ENCODE measurements at places on chromosomes 6 and 20.

- no peak for DNase-seq
Observed at GRCh38 chr20:25103526-25103925, 21.6 kb upstream of the VSX1 start.

GRCh38 chr20:13814672-13815071 is 29.8 kb downstream of the NDUFAF5 start:
- DNase-seq: no peak

- DNase-seq: no peak
Observed at GRCh38 chr6:33858804-33859505, 55.2 kb upstream of the MLN start.

DNA sequence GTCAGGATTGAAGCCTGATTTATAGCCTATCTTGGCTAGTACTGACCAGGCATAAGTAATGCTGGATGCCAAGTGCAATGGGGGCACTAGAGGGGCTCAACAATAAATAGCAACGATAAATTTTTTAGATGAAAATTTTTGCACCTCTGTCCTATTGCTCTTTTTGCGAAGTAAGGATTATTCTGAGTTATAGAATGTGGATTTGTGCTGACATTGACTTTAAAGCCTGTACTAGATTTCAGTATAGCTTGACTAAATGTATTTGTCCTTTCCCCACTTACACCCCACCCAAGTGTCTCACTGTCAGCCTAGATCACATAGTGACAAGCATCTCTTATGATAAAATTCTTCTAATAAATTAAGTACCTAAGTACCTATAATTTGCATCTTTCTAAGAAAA is 757.0 kb downstream of the GRIK2 start:
- no peak for DNase-seq

- no peak for DNase-seq
Observed at GRCh38 chr6:132161283-132161682, 210.1 kb upstream of the CCN2 start.

GRCh38 chr6:157316871-157317814 is 6.2 kb downstream of the TMEM242 start:
- DNase-seq: peak; percentile 39

GRCh38 chr6:139567095-139567494 is 192.6 kb upstream of the CITED2 start:
- no peak for DNase-seq

DNA sequence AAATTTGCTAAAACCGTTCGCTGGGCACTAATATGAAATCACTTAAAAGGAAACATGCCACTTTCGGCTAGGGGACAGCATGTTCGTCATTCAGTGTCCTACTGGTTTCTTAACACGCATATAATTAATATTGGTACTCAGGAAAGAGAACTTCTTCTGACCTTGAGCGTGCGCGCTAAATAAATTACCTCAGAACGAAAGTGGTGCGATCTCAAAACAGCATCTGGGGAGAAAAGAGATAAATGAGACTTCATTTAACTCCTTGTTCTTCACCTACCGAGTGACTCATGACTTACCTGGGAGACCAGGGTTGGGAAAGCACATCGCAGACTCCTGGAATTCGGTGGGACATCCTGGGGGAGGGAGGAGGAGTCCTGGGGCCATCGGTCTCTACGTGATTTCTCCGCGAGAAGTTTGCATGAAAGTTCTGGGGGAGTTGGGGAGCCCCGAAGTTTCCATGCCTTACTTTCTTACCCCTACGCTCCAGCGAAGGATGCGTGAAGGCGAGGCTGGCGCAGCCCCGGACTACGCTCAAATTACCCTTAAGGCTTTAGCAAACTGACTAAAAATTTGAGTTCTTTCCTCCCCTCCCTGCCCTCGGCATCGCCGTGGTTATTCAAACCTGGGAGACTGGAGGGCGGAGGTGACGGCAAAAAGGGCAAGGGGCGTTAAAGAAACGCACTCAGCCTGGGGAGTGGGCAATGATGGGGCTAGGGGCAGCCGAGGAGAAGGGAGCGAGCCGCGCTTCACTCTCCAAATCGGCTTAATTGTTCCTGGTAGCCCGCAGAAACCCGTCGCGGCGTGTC is 1.1 kb upstream of the BEND6 start:
- DNase-seq: peak; percentile 55

DNA sequence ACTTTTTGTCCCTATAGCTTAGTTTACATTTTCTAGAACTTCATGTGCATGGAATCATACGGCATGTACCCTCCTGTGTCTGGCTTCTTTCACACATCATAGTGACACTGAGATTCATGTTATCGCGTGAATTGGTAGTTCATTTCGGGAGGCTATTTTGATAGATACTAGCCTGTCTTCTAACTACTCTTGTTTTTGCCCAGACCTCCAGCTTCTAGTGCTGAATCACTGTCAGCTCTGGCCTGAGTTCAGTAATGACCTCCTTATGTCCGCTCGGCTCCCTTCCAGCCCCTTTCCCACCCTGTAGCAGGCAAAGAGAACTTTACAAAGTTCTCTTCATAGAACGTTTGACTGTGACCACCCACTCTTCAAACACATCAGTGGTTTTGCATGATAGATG is 14.1 kb downstream of the MYBL2 start:
- DNase-seq: no peak

DNA sequence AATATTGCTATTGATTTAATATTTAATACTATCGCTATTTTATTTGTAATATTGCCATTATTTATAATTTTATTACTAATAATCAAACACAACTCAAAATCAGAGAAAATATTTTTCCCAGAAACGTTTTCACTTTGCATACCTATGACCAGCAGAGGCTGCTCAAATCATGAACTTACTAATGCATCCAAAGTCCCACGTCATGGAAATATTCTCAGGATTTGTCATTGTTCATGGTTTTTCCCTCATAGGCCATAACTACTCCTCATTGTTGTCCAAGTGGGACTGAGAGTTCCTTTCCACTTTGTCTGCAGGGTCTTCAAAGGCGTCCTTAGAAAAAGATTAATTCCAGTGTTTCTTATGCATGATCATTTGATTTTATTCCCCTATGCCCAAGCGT is 344.8 kb downstream of the THBS2 start:
- no peak for DNase-seq

GRCh38 chr20:33359399-33360261 is 41.7 kb downstream of the CDK5RAP1 start:
- no peak for DNase-seq

GRCh38 chr6:3309391-3310050 is 50.8 kb downstream of the PSMG4 start:
- DNase-seq: no peak

GRCh38 chr6:166758136-166758704 is 131.2 kb upstream of the RPS6KA2 start:
- no peak for DNase-seq

GRCh38 chr20:37737826-37738420 is 44.1 kb downstream of the CTNNBL1 start:
- no peak for DNase-seq

- no peak for DNase-seq
Observed at GRCh38 chr6:41692080-41692675, 43.2 kb downstream of the TFEB start.

- DNase-seq: no peak
Observed at GRCh38 chr6:133435065-133435728, 194.0 kb downstream of the EYA4 start.

GRCh38 chr6:28696682-28697081 is 171.0 kb downstream of the GPX5 start:
- DNase-seq: no peak

GRCh38 chr6:92114091-92114675 is 1305.2 kb downstream of the EPHA7 start:
- no peak for DNase-seq

DNA sequence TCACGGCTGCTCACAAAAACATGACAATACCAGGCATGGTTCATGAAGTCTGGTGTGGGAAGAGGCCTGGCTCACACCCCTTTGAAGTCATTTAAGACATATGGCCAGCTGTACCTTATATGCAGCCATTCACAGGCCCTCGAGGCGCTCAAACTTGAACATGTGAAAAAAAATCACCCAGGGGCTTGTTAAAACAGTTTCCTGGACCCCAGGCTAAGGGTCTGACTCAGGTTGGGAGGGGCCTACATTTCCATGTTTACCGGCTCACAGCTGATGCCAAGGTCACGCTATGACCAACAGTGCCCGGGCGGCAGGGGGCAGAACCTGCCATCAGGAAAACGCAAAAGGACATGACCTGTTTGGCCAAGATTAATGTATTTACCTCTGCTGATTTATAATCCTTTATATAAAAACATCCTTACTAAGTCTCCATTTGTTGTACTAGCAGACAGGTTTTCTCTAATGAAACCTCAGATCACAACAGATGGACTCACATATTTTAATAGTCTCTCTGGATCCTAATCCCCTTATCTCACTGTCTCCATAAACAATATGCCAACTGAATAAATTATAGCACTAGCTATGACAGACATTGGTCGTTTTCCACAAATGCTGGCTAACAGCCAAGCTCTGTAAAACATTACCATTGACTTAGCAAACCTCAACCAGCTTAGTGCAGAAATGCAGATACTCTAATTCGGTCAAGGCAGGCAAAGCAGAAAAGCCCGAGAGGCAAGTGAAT is 19.9 kb downstream of the EZR start:
- DNase-seq: no peak

DNA sequence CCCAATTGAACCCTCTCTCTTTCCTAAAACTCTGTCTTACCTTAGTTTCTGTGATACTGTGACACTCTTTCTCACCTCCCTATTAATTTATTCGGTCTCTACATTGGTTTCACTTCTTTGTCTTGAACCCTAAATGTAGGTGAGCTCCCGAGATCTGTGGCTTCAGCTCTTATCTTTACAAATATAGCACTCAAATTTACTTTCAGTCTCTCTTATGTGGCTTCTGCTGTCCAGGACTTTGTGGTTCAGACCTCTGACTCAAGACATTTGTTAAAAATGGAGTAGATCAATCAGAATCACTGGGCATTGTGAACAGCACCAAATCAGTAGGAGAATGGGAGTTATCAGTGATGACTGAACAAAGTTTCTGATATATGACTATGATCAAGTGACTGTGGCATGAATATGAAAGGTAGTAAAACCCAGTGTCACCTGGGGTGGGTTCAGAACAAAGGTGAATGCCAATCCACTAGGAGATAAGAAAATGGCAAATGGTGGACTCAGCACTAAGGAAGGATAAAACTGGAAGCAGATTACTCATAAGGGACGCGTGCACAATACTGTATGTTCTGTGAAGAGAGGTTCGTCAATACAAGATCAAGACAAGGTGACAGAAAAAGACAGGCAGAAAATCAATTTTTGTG is 27.2 kb downstream of the IL17F start:
- DNase-seq: no peak

DNA sequence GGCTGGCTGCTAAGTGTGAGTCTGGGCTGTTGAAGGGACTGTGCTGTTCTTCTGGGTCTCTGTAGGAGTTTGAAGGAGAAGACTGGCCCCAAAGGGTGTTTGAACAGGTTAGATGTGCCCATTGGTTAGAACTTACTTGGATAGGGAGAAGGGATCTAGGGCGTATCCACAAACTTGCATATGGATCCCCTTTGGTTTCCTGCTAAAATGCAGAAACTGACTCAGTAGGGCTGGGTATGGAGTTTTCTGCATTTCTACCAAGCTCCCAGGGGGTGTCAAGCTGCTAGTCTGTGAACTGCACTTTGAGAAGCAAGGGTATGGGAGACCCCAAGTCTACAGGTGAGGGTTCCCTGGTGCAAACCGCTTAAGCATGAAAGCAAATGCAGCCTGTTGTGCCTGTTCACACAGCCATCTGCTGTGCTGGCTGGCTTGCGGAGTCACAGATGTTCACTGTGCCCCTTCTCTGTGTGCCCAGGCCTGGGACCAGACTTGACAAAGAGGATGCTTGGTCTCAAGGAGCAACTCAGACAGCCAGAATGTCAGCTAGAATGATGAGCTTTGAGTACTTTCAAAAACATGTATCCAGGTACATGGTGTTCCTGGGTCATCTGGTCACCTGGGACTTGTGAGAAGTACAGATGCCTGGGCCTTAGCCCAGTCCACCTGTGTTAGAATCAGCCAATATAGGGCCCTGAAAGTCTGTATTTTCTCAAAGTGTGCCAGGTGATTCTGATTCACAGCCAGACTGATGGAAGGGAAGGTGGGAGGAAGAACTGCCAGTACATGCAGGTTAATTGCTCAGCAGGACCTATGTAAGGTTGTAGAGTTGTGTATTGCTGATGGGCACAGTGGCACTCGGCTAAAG is 7.4 kb downstream of the PPP1R16B start:
- DNase-seq: no peak

DNA sequence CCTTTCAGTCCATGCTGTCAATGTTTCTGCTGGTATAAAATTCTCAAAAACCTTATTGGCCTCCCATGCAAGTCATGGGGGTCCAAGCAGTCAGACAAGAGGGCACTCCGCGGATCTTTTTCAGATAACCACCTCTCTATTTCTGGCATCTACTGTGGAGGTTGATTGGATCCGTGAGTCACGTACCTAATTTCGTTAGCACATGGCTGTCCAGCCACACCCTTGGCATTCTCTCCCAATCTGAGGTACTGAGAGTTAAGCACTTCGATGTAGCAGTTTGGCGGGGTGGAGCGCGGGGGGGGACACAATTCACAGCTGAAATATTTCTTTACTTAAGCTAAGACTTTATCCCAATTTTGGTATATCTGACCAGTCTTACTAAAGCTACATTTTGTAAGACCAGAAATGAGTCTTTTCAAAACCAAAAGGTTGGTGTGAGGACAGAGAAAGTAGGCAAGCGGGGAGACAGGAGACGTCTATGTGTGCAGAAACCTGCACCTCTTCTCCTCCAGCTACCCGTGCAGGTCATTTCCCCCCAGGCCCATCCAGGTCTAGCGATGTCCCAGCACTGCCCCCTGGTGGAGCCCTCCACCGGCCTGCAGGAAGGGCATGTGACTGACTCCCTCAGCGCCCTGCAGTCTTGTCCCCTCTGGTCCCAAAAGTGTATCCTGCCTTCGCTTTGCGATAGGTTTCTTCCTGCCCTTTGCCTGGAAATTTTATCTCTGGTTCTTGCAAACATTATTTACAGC is 113.1 kb downstream of the ADAT2 start:
- peak; percentile 52 for DNase-seq

DNA sequence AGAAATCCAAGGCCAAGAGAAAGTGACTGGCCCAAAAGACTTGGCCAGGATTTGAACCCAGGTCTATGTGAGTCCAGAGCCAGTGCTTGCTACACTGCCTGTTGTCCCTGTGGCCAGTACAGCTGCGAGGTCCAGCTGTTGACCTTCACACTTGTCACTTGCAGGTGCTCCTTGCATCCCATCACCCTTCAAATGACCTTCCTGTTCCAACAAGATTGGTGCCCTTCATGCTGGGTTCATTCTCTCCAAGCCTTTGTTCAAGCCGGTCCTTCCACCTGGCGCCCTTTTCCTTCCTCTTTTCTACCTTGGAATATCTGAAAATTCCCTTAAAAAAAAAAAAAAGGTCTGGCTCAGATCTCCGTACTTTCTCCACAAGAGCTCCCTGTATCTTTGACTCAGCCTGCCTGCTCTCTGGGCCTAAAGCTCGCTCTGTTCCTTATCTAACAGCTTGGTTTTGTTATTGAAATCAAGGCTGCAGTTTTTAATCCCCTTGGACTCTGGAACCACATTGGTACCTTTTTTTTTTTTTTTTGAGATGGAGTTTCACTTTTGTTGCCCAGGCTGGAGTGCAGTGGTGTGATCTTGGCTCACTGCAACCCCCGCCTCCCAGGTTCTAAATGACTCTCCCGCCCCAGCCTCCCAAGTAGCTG is 22.2 kb upstream of the MRPS18A start:
- no peak for DNase-seq
